ENCODE measurements at places on chromosomes 3 and 15.

DNA sequence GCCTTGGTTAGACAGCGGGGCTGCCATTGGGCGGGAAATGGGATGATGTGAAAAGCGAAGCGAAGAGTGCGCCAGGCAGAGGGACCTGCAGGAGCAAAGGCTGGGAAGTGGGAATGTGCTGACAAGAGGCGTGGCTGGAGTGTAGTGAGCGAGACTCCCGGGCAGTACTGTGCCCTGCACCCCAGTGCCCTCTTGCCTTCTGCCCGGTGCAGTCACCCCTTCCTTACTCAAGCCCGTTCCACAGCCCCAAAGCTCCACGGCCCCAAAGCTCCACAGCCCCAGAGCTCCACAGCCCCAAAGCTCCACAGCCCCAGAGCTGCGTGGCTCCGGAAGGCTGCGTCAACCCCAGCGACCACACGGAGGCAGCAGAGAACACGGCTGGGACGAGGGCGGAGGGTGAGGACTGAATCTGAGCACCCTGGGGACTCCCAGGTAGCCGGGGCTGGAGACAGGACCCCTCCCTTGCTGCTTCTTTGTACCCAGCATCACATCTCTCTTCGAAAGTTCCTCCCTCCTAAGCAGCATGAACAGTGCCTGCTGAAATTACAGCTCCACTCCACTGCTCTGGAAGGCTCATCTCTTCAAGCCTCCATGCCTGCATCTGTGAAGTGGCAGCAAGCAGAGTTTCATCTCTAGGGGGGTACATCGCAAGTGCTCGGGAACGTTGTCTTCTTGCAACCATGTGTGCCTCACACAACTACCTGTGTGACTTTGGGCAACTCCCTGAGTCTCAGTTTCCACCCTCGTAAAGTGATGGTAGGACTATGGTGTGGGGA is 108.9 kb downstream of the FBLN2 start:
- DNase-seq = peak; percentile 47

DNA sequence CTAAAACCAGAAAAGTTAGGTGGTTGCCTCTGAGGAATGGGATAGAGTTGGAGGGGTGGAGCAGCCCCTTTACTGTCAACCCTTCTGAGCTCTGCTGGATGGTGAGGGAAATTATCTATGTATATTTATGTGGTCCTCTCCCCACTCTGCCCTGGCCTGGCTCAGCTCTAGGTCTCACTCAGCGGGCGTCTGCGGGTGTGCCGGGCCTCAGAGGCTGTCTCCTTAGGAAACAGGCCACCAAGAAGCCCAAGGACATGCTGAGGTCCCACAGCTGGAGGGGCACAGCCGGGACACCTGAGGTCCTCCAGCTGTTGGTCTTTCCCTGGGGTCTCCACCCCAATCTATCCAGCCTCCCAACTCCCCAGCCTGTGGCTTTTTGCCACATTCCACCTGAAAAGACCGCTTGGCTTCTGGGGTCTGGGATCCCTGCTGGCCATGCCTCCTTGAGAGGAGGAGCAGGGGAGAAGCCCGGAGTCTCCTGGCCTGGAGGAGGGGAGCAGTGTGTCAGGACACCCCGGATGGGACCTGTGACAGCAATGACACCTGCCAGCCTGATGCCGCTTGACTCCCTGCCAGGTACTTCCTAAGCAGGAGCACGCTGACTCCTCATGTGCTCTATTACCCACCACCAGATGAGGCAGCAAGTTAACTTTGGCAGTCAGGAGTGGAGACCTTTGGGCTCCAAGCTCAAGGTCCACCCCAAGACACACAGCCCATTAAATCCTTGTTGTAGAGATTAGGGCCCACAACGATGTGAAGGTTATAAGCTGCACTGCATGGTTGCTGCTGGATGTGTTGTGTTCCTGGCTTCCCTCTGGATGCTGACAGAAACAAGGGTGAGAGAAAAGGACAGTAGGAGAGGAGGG is at the start of gene SLC28A1:
TSS of gene SLC28A1 (plus strand) at position 747 of the 866 bp plus-strand sequence. CDS start 3,099 bp downstream, outside the sequence.
- DNase-seq = no peak

- no peak for DNase-seq
These were observed 3.9 kb downstream of the BRK1 start for GRCh38 chr3:10119376-10119775.

DNA sequence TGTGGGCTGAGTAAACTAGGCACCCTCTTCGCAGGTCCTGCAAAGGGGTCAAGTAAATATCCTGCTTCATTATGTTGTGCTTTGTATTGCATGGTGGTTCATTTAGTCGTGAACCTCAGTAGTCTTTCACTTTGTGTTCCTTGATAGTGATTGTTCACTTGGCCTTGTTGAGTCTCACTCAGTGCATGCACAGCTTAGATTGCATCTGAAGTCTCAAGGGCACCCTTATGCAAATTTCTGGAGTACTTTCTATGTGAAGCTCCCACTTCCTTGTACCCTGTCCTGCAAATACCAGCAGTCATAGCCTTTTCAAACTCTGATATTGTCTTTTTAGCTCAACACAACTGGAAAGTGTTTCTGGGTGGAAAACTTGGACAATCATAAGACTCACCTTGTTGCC is 519.2 kb downstream of the NAALADL2 start:
- DNase-seq = no peak

GRCh38 chr15:29774900-29775299 is 47.4 kb downstream of the TJP1 start:
- no peak for DNase-seq

GRCh38 chr3:114899186-114899931 is 247.7 kb downstream of the ZBTB20 start:
- DNase-seq = no peak

DNA sequence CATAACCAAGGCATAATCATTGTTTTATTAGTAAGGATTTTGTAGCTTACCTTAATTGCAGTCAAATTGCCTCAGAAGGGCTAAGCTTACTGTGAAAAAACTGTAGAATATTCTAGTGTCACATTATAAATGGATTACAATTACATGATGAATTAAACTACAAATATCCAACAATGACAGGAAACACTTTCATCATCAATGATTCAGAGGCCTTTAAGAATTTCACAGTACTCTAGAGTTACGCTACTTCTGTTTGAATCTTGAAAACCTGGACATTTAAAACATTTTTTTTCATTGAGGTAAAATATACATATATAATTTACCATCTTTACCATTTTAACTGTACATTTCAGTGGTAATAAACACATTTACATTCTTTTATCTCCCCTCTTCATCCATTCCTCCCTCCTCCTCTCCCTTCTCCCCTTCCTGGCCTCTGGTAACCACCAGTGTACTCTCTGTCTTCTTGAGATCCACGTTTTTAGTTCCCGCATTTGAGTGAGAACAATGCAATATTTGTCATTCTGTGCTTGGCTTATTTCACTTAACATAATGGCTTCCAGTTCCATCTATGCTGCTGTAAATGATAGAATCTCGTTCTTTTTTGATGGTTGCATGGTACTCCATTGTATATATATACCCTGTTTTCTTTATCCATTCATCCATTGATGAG is 54.7 kb downstream of the GJD2 start:
- DNase-seq = no peak

DNA sequence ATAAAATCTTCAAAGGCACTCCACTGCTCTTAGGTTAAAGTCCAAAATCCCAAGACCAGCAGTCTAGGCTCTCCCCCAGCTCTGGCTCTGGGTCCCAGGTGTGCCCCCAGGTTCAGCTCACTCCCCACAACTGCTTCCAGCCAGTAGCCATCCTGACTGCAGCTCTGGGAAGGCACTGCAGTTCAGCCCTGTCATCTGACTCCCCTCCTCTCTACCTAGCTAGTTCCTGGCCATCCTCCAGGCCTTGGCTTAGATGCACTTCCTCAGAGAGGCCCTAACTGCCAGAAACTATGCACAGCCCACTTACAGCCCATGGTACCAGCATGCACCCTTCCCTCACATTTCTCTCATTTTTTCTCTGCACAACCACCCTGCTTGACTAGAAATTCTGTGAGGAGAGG is 25.5 kb downstream of the TBC1D2B start:
- DNase-seq = no peak

DNA sequence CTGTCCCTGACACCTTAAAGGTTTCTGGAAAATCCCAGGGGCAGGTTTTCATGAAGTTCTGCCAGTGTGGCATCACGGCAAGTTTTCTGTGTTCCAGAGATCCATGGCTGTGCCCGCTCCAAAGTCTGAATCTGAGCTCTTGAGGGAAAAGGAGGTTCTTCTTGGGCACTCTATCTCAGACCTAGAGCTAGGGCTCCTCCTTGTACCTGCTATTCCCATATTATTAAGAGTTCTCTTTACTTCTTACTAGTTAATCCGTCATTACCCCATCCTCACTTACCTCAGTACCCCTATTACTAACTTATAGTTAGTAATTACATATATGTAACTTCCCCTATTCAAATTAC is 5.9 kb upstream of the TRA2B start:
- DNase-seq = no peak

- DNase-seq = no peak
These were observed 293.3 kb downstream of the ZIC1 start for GRCh38 chr3:147702509-147702908.

DNA sequence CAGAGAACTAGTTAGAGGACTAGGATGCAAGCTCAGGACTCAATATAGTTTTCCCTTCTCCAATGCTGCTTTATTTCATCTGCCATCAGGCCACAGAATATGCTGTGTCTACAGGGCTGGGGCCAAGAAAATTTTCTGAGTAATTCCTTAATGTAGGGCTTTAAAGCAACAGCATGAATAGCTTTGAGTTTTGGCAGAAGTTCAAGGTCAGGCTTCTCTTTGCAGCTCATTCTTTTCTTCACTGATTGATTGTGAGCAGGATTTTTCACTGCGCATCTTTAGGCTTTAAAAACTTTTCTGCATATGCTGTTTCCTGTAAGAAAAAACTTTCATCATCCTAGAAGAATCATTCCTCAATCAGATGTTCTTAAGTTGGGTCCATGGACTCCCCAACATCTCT is 4.6 kb downstream of the TMEM108 start:
- DNase-seq = no peak

DNA sequence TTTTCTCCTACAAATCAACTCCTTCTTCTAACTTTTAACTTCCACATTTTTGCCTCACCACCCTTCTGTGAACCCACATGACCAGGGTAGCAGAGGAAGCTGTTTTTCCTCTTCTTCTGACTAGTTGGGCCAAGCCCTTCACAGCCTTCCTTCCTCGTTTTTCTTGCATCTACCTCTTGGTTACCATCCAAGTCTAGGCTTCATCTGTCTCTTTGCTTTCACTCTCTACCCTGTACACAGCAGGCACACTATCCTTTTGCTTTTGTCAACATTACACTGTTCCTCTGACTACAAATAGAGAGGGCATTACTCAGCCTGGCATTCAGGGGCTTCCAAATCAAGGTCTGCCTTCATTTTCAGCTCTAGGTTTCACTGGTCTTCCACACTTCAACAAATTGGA is 22.0 kb downstream of the SLC9A9 start:
- no peak for DNase-seq

GRCh38 chr3:134394380-134394779 is 20.1 kb upstream of the AMOTL2 start:
- DNase-seq = no peak

GRCh38 chr3:151197981-151198767 is 4.8 kb downstream of the GPR171 start:
- DNase-seq = no peak

DNA sequence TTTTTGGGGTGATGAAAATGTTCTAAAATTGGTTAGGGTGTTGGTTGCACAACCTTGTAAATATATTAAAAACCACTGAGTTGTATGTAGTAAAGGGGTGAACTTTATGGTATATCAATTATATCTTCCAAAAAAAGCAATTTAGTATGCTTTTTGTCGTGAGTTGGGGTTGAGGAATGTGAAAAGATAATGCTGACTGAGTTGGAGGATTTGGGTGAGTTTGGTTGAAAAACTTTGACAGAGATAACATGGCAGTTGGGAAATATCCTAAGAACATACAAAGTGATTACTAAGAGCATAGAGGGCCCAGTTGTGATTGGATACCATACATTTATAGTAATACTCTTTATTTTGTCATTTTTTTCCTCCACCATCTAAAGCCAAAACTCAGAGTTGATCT is 33.6 kb downstream of the HMG20A start:
- no peak for DNase-seq

DNA sequence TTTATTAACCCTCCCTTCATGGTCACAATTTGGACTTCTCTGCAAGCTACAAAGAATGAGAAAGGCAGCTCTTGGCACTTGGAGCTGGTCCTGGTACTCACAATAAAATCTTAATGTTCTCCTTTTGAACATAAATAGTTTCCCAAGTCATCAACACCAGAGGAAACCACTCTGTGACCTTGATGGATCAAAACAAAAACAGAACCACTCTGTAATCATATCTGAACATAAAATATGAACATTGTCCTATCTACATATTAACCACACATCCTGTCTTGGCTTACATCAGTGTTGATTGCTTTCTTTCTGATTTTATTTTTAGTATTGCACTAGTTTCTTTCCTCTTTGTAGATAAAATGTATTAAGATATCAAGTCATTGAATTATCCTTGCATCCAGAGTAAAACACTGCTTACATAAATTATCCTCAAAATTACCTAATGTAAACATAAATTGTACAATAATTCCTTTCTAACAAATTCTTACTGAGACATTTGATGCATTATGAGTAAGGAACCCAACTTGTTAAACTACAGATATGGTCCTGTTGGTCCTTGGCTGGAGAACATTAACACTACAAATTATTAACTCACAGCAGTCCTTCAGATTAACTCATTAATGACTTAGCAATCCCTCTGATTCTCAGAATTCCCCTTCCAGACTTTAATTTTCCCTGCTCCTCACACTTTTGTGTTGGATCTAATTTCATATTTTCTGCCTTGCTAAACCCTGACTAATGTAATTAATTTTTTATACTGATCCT is 860.5 kb downstream of the DIPK2A start:
- no peak for DNase-seq

DNA sequence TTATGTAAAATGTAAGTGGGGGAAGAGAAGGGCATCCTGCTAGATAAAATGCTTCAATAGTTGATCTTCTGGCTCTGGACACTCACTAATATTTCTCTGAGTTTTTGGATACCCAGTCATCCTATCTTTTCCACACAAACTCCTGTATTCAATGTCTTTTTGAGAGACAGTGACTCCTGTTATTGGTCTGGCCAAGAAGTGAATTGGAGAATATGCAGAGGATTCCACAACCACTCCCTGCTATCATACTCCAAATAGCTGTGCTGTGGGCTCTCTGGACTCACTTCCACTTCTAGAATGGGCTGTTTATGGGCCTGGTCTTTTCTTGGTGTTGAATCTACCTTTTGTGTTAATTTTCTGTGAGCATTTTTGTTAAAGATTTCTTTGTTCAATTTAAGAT is 376.8 kb downstream of the NLGN1 start:
- DNase-seq = no peak

GRCh38 chr15:34853001-34853758 is 57.8 kb upstream of the ACTC1 start:
- no peak for DNase-seq

Data from stimulated activated CD4-positive, alpha-beta T cell treated with anti-CD3 and anti-CD28 coated beads, Interleukin-15, amount 100 ng/mL, for 1 hour (primary cell).